MM.1S (cell line): ENCODE measurements at places on chromosomes 1 and 21.

- DNase-seq, result no peak
Measured at GRCh38 chr1:2195785-2196184, 1.2 kb upstream of the FAAP20 start.

- DNase-seq, result peak; percentile 72
Measured at GRCh38 chr1:174217787-174218574, 58.7 kb downstream of the RABGAP1L start.

- DNase-seq, result no peak
Measured at GRCh38 chr21:44950351-44950750, 10.5 kb downstream of the SLX9 start.

DNA sequence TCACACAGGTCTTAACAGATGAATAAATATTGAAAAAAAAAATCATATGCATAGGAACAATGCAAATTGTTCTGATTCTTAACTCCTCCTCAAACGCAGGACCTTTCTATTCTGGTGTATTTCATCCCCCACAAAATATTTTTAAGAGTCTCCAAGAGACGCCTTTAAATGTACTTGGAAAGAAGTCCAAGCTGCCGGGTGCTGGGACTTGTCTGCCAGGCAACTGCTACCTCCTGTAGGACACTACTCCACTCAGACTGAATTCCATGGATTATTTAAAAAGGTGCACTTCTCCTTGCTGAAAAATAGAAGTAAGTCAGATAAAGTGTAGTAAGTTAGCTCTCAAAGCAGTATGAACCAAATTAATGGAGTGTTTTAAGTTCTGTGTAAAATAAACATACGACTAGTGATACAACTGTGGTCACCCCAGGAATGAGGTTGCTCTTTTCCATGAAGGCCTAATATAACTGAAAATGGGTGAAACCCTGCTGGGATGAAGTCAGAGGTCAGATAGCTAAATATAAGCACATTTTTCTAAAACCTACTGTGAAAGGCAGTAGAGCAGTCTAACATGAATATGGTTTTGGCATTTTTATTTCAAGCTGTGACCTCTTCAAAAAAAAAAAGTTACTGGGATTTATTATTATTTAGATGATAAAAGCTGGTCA is 189.2 kb upstream of the PBX1 start:
- no peak for DNase-seq

- DNase-seq, result no peak
Measured at GRCh38 chr1:10498231-10498630, 23.5 kb downstream of the PEX14 start.
